ENCODE measurements at places on chromosomes 3 and 15. TPM values are rescaled to one million over a fixed set of nuclear protein-coding genes. Genes with fewer than 3 reads are reported as not detected.

DNA sequence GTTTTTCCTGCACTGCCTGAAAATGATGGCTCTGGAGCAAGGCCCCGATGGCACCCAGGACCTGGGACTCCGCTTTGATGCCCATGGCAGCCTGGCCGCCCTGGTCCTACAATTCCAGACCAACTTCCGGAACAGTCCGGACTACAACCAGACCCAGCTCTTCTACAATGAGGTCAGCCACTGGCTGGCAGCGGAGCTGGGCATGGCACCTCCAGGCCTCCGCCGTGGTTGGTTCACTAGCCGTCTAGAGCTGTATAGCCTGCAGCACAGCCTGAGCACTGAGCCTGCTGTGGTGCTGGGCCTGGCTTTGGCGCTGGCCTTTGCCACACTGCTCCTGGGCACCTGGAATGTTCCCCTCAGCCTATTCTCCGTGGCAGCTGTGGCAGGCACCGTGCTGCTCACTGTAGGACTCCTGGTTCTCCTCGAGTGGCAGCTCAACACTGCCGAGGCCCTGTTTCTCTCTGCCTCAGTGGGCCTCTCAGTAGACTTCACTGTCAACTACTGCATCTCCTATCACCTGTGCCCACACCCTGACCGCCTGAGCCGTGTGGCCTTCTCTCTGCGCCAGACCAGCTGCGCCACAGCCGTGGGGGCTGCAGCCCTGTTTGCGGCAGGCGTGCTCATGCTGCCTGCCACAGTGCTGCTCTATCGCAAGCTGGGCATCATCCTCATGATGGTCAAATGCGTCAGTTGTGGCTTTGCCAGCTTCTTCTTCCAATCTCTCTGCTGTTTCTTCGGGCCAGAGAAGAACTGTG lies 10.9 kb downstream of the DISP2 start:
- DNase-seq = no peak

SLC12A1 gene
- total RNA-seq = not detected

- DNase-seq = no peak
Observed at GRCh38 chr3:169510693-169511010, 152.9 kb downstream of the MECOM start.

- no peak for DNase-seq
Observed at GRCh38 chr3:152785051-152785450, 49.9 kb upstream of the P2RY1 start.

DNA sequence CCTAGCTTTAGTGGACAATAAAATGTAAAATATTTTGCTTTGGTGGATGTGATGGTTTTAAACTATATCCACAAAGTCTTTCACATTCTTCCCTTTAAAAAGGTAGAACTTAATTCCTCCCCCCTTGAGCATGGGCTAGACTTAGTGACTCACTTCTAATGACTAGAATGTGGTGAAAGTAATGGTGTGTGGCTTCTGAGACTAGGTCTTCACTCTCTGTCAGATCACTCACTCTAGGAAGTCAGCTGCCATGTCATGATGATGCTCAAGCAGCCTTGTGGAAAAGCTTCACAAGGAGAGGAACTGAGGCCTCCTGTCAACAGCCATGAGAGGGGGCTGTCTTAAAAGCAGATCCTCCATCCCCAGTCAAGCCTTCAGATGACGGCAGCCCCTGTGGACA lies 4.2 kb downstream of the LRRC2 start:
- DNase-seq = no peak

Data from MG63 (cell line).